HAP-1 (cell line): ENCODE measurements at places on chromosomes 12 and 14.

GRCh38 chr14:77682158-77682553 is 25.7 kb downstream of the ALKBH1 start:
- no peak for DNase-seq

- DNase-seq, result no peak
Measured at GRCh38 chr14:86794689-86795088, 1198.3 kb downstream of the GALC start.

DNA sequence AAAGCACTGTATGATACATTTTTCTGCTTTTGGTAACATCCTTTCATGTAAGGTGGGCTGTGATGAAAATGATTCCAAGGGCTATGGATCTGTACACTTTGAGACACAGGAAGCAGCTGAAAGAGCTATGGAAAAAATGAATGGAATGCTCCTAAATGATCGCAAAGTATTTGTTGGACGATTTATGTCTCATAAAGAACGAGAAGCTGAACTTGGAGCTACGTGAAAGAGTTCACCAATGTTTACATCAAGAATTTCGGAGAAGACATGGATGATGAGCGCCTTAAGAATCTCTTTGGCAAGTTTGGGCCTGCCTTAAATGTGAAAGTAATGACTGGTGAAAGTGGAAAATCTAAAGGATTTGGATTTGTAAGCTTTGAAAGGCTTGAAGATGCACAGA is 22.1 kb upstream of the SRGAP1 start:
- DNase-seq, result no peak

GRCh38 chr12:21296751-21297406 is 37.8 kb downstream of the SLCO1A2 start:
- DNase-seq, result no peak

- no peak for DNase-seq
Measured at GRCh38 chr14:25056688-25057078, 6.7 kb upstream of the STXBP6 start.

DNA sequence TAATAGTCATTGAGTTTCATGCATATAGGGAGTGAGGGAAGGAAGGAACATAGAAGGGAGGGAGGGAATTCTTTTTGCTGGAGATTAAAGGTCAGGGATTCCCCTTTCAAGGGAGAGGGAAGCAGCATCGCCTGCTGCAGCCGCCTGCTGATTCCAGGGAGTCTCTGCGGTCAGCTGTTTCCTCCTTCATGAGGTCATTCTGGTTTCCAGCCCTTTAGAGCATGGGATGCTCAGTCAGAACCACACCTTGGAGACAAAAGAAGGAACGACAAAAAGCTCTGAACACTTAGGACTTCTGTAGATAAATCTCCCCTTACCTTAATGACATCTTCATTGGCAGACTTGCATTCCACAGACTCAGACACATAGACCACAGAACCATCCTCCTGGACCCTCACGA is 923.0 kb upstream of the TMEM132C start:
- no peak for DNase-seq

GRCh38 chr12:63802012-63802608 is 22.4 kb downstream of the RXYLT1 start:
- peak; percentile 59 for DNase-seq

- DNase-seq, result no peak
Measured at GRCh38 chr12:130331146-130331545, 6.5 kb upstream of the PIWIL1 start.

GRCh38 chr12:52202361-52203078 is 10.7 kb upstream of the KRT80 start:
- no peak for DNase-seq

GRCh38 chr12:132056320-132056719 is 87.8 kb downstream of the DDX51 start:
- no peak for DNase-seq

DNA sequence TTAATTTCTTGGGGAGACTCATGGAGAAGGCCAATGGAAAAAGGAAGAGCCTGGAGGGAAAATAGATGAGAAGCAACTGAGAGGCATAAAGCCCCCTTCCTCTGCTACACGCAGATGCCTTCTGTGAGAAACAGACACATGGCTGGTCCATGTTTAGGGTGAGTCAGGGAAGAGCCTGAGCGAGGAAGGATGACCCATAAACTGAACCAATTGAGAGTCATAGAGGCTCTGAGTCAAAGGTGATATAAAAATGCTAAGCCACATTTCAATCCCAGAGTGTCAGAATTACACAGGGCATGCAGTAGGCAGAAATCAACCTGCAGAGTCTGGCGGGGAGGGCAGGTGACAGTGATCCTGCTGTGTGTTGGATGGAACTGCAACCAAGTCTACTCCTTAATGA is 30.1 kb upstream of the NEDD1 start:
- DNase-seq, result no peak

- no peak for DNase-seq
Measured at GRCh38 chr12:92277795-92278194, 132.1 kb upstream of the BTG1 start.

- DNase-seq, result peak; percentile 41
Measured at GRCh38 chr12:5022465-5023061, 21.1 kb upstream of the KCNA5 start.

GRCh38 chr14:104650981-104651875 is 38.2 kb upstream of the INF2 start:
- DNase-seq, result no peak

DNA sequence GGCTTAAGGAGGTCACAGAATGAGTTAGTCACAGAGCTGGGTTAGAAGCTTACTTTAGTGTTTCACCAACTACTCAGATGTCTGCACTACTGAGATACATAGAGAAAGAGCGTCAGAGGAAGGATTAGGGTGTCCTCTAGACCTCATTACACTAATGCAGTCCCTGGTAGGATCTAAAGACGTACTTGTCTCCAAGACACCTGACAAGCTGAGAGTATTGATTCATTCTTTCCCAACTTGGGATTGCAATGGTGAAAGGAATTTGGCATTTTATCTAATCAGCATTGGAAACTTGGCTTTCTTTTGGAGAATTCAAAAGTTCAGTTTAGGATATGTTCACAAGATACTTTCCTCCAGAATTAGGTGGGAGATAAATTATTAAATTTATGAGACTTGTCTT is 402.1 kb downstream of the ZFP36L1 start:
- DNase-seq, result no peak

DNA sequence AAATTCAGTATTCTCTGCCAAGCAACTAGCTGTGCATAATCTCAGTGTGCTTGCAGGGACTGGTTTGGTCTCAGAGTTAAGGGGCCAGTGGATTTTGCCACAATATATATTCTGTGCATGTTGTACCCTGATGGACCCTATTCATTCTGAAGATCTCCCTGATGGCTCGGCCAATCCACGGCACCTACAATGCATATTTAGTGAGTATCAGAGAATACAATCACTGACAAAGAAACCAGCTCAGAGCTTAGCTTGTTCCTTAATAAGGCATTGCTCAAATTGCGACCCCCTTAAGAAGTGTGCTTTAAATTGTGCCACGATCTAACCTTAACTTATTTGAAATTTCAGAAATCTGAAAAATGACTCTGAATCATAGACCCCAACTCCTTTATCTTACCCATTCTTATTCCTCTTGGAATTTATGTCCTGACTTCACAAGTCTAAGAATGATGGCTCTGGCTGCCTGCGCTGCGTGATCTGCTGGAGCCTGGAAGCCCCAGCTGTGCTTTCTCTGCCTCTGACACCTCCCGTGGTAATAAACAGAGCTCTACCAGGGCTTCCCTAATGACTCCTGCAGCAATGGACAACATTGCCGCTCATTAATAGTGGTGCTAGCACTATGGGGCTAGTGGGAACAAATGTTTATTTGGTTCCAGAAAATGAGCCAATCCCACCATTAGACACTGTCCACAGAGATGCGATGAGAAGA is 9.0 kb upstream of the DCAF4 start:
- DNase-seq, result no peak

DNA sequence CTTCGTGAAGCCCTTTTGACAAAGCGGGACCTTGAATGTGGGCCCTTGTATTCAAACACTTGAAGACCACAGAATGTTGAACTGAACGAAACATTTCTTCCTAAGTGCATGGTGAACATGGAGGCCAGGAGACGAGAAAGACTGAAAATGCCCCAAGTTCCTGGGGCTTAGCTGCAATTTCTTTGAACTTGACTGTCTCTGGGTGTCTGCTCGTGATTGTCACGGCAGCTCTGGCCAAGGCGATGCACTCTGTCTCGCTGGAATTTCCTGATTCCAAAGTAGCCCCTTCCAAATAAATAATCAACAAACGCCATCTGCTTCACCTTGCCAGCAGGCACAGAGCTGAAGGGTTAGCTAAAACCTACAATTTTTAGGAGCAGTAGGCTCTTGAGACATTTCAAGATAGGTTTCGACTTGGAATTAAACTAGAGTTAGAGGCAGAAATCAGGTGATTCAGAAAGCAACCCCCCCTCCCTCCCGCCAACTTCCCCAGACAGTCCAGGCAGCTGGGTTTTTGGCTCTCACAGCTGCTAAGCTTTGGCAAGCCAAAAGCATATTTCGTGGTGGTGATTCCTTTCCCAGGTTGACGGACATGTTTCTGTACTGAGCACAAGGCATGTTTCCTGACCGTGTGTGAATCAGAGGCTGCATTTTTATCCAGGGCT is 13.5 kb upstream of the IRF2BPL start:
- no peak for DNase-seq

GRCh38 chr12:101116911-101117310 is 93.1 kb downstream of the SLC5A8 start:
- DNase-seq, result no peak

DNA sequence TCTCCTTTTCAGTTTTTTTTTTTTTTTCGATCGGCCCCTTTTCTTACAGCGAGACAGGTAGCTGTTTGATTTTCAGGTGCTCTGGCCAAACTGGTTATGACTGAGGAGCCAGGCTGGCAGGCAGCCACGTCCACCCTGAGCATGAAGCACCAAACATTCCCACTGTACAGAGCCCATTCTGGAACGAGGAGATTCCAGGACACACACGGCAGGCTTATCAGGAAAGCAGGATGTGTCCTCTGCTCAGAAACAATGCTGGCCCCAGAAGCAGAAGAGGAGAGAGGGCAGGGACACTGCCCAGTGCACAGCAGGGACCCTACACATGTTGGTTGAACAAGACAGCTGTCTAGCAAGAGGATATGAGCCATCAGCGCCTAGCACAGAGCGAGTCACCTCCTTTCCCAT is 3.7 kb upstream of the KRT2 start:
- DNase-seq, result no peak

DNA sequence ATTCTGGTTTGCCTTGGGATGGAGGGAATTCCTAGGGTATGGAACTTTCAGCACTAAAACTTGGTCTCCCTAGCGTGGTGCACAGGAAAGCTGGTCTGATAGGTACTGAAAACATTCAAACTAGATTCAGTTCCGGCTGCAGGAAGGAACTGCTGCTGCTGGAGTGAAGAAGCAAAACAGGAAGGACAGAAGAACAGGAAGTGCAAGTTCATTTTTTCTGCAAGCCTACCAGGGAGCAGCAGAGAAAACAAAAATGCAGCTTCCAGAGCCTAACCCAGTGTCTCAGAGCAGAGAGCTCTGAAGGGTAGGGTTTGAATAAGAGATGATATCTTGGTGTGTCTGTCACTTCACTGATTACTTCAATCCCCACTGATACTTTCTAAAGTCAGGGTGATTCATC is 165.2 kb downstream of the VRK1 start:
- DNase-seq, result no peak

DNA sequence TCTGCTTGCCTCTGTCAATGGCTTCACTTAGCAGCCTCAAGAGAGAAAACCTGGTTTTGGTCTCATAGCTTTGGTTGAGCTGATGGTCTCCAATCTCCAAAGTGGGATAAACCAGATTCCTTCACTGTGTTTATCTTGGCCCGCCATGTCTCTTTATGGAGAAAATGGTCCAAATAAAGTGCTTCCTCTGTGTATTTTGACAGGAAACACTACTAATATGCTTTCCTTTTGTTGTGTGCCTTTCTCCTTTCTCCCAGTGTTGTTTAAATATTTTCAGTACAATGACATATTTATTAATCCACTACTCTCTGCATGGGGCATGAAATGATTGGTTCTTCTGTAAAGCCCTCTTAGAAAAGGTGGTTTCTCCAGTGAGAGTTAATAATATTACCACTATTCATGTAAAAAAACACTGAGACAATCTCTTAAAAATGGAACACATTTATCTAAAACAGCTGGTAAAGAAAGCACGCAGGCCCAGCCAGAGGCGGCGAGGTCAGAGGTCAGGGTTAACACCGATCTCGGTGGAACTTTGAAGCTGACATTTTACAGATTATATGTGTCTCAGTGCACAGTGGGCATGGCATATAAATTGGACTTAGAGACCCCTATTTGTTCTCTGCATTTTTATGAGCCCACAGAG is 24.2 kb downstream of the TMEM30B start:
- DNase-seq, result no peak

- no peak for DNase-seq
Measured at GRCh38 chr14:32403688-32404087, 74.6 kb downstream of the AKAP6 start.

DNA sequence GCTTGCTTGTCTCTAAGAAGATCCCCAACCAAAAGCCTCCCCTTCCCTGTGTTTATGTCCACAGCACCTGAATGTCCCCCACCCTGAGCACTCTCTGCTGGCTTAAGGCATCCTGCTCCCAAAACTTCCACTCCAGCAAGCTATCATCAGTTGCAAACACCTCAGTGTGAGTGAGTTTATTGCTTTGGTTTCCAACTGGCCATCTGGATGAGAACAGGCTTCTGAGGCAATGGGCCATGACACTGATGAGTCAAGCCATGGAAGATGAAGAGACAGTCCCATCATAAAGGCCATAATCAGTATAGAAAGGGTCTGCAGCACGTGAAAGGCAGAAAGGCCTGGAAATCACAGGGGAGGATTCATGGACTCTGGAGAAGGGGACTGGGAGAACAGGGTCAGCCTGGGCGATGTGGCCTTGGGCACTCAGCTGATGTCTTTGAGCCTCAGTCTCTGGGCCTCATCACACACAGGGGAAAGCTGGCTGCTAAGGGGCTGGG is 12.8 kb downstream of the CMKLR1 start:
- DNase-seq, result no peak

GRCh38 chr14:93185349-93185720 is 218 bp downstream of the LYSET start:
- no peak for DNase-seq

DNA sequence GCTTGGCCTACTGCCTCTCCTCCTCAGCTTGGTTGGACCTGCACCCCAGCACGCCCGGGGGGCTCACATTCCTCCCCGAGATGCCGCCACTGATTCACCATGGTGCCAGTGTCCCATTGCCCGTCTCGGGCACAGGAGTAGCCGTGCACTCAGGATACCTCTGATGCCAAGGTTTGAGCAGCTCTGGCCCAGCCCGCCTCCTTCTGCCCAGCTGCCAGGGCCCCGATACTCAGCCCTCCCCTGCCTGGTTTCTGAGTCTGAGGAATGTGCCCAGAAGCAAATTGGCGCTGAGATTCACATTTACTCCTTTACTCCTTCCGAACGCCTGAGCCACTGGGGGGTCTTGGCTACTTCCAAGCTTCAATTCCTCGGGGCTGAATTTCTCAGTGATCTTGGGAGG is 63.5 kb downstream of the NINJ2 start:
- no peak for DNase-seq

GRCh38 chr14:93303659-93304058 is 29.2 kb downstream of the BTBD7 start:
- no peak for DNase-seq

GRCh38 chr14:72567226-72567625 is 326.7 kb downstream of the DPF3 start:
- DNase-seq, result no peak
